ENCODE measurements at places on chromosomes 6 and 20.
A peak's percentile ranks its signal among the peaks of the same experiment; 100 is the strongest.

DNA sequence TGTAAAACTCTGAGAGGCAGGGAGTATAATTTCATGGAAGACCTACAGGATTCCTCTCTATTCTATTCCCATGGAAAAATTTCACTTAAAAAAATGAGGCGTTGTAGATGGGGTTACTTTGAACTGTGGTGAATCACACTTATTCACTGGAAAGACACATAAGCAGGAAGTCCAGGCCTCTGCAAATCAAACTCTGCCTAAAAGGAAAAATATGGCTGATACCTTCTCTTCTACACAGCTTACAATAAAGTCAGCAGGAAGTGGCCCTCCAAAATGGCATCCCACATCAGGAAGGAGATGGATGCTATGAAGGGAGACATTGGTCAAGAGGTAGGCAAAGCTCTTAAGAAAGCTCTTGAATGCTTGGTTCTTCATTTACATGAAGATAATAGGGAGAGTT is 115.9 kb downstream of the FYN start:
- no peak for DNase-seq

GRCh38 chr6:108524528-108525248 is 36.0 kb upstream of the FOXO3 start:
- no peak for DNase-seq

DNA sequence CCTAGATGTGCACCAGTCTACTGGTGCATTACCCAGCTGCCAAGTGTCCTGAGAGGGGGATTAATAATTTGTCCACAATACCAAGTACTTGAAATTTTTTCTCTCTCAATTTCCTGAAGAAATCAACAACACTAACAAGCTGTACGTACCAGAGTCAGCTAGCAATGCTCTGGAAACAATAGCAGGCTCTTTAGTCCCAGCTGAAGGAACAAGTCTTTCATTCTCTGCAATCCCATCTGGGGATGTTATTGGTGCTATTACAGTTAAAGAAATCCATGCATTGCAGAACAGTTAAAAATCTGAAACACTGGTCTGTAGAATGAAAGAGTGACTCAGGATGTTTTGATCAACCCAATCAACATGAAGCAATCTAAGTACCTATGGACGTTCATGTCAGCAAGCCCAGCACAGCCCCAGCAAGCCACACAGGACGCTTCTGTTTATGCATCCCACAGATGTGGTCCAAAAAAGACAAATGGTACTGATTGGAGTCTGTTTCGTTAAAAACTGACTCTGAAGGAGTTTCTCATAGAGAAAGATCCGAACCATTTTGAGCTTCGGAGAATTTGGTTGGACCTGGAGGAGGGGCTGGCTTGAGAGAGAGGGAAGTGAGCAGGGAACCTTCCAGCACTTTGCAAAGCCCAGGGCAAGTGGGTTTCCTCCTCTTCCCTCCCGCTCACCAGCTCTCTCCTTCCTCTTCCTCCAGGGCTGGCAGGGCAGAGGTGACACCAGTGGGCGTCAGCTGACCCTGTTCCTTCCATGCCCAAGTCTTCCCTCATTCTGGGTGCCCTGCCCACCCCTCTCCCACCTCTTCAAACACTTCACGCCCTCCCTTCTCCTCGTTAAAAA is 11.9 kb downstream of the PRR18 start:
- no peak for DNase-seq

DNA sequence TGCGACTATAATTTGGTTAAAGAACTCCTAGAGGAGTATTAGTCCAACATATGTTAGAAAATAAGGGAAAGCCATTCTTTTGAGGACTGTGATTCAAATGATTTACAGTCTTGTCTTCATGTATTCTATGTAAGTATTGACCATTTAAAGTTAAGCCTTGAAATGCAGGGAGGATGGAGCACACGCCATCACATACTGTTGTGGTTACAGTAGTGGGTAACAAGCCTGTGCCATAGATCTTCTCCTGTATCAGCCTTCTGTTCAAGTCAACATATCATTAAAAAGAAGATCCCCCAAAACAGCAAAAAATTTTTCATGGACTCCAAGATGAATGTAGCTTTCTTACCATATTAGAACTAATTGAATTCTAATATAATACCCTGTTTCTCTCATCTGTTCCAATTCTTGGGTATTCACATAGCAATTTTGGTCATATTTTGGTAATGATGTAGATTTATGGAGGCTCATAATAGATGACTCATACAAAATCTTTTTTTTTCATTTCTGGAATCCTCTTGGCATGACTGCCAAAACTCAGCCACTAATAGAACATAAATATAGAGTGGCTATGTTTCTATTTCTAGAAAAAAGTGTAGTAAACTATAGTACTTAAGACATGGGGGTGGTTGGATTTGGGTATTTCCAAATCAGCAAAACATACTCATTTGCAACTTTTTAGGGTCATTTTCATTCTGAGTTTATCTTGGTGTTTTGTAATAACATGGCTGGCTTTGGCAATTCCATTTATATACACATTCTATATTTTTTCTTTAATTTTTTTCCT is 413.5 kb downstream of the BCKDHB start:
- DNase-seq: no peak

GRCh38 chr6:12324748-12325147 is 34.6 kb downstream of the EDN1 start:
- DNase-seq: no peak

- no peak for DNase-seq
Observed at GRCh38 chr6:4164117-4164442, 28.7 kb upstream of the ECI2 start.

DNA sequence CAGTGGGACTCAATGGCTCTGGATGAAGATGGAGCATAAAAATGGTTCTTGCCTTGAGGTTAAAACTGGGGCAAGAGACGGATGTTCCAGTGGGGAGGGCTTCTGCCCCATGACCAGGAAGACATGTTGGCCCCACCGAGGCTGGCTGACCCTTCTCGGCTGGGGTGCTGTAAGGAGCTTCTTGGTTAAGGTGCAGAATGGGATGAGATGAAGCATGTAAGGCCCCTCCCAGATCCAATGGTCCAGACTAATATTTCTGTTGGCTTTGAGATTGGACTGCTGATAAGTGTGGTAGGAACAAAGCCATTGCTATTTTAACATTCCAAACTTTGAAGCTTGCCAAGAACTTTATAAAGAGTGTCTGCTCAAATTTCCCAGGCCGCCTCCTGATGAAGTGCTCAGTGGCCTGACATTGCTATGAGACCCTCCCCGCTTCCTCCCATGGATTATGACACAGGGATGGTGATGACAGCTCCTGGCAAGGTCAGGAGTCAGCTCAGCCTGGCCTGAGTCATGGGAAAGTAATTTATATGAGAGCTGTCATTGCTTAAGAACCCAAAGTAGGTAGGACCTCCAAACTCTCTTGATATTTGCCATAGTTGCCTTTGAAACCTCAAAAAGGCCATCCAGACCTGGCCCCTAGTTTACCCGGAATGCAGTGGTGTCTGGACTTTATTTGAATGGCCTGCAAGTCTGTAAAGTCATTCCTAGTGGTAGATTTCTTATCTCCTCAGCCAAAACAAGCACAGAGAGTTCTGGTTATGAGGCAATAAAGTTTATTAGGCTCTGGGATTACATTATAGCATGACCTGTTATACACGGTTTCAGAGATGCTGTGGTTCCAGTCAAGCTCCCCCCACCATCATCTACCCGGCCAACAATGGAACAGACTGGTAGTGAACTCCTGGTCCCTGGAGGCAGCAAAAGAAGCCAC is 55.2 kb downstream of the TGM2 start:
- no peak for DNase-seq

DNA sequence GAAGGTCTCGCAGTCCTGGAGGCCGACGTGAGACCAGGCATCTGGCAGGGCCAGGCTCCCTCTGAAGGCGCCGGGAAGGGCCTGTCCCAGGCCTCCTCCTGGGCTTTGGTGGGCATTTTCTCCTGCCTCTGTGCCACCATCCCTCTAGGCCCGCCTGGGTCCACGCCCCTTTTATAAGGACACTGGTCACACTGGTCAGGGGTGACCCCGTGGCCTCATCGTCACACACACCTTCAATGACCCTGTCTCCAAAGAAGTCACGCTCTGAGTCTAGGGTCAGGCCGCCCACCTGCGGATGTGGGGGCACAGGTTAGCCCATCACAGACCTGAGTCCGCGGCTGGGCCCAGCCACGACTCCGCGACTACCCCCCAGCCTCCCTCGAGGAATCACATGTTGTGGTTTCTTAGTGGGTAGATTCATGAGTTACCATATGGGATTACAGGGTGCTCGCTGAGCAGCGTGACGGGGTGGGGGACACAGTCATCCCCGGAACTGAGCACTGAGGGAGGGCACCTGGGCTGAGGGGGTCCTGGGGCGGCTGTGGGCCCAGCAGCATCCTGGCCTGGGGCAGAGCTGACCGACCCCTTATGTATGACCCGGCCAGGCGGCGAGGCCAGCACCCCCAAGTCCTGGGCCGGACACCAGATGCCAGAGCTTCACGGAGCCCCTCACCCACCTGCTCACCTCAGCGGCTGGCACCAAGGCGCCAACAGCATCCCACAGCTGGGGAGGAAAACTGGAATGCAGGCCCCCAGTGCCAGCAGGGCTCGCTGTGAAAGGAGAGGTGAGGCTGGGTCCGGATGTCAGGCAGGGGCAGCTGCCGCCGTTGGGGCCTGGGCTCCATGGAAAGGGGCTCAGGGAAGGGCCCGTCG is 115.9 kb downstream of the DLL1 start:
- no peak for DNase-seq

DNA sequence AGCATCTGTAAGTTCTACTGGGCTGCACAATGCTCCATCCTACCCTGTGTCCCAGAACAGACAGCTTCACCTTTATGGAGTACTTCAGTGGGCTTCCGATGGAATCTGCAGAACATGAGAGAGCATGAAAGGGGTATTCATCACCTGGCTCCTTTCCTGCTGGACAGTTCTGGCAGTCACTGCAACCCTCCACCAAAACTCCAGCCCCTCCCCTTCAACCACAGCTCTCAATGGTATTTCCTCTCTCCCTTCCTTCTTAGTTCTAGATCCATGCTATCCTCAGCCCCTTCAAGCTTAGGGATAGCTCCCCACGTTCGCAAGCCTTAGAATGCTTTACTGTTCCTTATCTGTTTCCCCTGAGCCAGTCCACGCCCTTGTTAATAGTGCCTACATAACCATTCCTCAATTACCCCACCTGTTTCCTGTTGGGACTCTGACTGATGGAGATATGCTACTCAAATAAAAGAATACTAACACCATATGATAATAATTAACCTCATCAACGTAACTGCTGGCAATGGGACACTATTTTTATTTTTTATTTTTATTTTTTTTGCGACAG is 26.8 kb downstream of the TRAM2 start:
- no peak for DNase-seq

DNA sequence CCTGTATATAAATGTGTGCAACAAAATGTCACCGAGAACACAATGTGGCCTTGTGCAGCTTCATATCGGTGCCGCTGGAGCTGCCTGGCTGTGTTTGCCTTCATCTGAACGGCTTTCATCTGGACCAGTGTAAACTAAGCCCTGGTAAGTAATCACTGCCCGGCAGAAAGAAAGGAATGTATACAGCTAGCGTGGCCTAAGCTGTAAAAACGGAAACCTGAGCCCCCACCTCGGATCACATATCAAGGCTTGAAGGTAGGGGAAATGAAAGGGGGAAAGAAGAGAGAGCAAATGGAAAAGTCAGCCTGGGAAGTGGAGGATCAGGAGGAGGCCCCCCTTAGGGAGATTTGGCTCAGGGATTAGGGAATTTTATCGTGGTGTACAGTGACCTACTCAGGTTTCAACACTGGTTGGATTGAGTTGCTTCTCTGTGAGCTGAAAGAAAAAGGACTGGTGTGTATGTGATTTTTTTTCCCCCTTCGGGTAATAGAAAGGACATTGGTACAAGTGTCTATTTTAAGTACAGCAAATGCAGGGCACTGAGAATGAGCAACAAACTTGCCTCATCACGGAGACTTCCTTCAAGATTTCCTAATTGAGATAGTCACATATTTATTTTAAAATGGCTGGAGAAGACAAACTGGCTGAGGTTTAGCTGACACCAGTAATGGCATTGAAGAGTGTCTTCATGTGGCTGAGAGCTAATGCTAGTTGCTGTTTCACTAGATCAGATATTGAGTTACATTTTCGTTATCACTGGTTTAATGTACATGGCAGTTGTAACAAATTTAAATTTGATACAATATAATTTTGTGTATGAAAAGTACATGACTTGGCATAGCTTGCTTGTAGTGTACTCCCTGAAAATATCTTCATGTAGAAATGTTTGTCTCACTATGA is 3.5 kb downstream of the SOBP start:
- DNase-seq: peak; percentile 42

DNA sequence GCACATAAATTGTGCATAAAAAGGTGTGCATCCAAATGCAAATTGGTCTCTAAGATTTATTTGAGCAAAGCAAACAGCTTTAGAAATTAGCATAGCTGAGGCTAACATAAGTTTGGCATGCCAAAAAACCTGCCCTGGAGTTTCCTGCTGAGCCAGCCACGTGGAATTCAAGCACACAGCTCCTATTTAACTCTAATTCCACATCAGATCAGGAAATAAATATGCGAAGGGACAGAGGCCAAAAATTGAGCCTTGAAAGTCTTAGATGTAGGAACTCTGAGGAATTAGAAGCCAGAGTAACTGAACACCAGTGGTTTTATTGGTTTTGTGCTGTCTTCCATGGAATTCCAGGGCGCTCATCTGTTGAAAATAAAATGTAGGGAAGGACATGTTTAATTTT is 19.6 kb downstream of the SOBP start:
- DNase-seq: no peak

- DNase-seq: no peak
Observed at GRCh38 chr6:136037242-136037875, 185.9 kb downstream of the PDE7B start.

- DNase-seq: peak; percentile 62
Observed at GRCh38 chr20:41524980-41525613, 93.1 kb downstream of the CHD6 start.

GRCh38 chr6:52893803-52894202 is 15.7 kb downstream of the GSTA3 start:
- DNase-seq: no peak

DNA sequence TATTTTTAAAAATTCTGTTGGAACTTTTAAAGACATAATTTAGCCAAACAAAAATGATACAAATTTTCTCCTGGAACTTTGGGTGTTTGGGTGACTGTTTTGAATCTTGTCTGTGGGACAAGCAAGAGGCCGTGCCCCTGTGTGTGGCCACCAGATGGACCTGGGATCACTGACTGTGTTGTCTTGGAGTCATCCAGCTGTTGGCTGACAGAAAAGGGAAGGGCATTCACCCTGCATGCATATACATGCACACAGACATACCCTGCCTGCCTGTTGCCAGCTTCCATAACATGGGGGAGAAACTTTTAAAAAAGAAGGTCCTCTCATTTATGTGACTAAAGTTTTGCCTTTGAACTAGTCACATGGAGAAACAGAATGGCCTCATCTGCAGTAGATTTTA is 72.7 kb downstream of the BLOC1S5 start:
- DNase-seq: no peak

DNA sequence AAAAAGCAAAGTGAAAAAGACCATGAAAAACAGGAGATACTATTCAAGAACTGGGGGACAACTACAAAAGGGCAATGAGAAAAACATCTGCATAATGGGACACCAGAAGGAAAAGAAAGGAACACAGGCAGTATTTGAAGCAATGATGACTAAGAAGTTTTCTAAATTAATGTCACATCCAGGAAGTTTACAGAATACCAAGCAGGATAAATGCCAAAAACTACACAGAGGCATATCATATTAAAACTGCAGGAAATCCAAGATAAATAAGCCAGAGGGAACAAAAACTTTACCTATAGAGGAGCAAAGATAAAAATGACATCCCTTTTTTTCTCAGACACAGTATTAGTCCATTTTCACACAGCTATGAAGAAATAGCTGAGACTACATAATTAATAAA is 193.0 kb downstream of the ERMARD start:
- no peak for DNase-seq

- no peak for DNase-seq
Observed at GRCh38 chr20:34006619-34007018, 12.9 kb downstream of the RALY start.

All from NCI-H1092 (cell line).